ENCODE measurements at places on chromosomes 5 and 9.
A peak's percentile ranks its signal among the peaks of the same experiment; 100 is the strongest.

DNA sequence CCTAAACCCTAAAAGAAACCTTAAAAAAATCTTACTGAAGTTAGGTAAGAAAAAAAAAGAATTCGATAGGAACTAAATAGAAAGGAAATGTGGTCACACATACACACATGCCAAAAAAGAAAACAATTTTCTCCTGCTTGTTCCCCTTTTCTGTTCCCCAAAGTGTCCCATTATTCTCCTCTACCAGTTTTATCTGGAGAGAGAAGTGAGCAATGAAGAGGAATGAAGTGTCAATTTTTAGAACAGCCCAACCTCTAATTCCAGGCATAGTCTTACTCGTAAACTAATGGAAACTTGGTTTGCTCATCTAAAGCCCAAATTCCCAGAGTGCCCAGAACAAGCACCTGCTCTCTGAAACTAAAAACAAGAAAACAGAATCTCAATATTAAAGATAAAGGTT is 26.1 kb downstream of the AP3B1 start:
- no peak for DNase-seq

GRCh38 chr9:38278457-38278856 is 114.0 kb upstream of the ALDH1B1 start:
- DNase-seq: no peak

DNA sequence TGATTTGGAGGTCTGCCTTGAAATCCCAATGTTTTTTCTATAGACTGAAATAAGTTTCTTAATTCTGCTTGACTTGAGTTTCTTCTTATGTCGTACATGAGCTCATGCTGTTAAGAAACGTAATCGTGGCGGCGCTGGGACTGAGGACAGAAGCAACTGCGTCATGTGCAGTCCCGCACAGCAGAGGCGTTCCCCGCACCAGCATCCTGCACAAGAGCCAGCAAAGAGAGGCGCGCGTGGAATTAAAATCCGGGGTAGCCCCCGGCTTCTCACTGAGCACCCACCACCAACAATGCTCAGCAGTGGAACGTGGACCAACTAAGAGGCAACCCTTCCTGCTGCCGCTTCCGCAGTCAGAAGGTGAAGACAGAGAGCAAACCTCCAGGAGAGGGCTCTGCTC is 496.2 kb upstream of the ADAMTS16 start:
- no peak for DNase-seq

DNA sequence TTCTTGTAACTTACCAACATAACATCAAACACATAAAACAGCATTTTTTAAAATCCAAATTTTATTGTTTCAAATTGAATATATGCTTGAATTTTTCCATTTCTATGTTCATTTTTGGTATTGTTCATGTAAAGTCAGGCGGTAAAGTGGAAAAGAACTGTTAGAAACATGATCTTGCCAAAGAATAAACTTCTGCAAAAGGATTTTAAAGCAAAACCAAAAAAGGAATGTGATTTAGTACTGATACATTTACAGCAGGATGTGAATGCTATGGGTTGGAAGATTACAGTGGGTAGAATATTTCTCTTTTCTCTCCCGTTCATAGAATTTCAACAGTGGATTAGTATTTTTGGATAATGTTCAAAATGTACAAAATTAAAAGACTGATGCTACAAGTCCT is 277.2 kb upstream of the MPDZ start:
- no peak for DNase-seq

DNA sequence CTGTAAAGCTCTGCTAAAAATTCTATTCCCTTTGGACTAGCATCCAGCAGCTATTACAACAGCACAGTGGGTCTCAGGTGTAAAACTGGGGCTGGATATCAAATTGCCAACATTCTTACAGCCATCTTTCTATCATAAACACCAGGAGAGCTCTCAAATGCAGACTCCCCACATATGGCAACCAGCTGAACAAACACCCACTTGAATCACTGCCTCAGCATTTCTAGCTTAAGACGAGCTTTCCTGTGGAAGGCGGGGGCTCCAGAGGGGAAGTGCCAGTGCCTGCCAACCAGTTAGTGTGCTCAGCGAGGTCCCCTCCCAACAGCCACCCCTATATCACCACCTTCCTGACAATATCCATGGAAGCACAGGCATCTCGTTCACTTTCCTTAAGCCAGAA is 62.2 kb downstream of the IPPK start:
- DNase-seq: no peak

DNA sequence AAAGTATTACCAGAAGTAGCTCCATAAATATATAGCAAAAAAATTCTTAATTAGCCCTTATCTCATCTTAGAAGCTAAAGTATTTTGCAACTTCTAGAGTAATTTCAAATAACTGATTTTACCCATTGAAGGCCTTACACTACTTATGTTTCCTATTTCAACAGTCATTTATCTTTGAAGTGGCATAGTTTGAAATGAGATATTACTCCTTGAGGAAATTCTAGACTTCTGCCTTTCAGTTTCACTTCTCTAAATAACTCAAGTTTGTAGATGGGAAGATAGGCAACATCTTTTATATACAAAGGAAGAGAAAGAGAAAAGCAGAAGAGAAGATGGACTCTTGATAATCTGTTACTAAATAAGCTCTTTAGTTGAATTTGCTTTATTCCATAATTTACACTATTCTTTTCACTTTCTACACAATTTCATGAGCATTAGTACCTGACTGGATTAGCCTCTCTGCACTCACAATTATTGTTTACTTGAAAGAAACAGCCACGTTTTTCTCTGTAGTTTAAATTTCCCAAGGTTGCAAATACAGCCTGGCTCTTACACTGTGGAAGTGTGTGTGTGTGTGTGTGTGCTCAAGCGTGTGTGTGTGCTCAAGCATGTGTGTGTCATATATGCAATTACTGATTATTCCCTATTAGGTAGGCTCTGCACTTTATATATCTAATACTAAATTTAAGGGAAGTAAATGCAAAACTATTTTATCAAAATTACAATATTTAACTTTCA is 60.6 kb upstream of the EMB start:
- DNase-seq: no peak

DNA sequence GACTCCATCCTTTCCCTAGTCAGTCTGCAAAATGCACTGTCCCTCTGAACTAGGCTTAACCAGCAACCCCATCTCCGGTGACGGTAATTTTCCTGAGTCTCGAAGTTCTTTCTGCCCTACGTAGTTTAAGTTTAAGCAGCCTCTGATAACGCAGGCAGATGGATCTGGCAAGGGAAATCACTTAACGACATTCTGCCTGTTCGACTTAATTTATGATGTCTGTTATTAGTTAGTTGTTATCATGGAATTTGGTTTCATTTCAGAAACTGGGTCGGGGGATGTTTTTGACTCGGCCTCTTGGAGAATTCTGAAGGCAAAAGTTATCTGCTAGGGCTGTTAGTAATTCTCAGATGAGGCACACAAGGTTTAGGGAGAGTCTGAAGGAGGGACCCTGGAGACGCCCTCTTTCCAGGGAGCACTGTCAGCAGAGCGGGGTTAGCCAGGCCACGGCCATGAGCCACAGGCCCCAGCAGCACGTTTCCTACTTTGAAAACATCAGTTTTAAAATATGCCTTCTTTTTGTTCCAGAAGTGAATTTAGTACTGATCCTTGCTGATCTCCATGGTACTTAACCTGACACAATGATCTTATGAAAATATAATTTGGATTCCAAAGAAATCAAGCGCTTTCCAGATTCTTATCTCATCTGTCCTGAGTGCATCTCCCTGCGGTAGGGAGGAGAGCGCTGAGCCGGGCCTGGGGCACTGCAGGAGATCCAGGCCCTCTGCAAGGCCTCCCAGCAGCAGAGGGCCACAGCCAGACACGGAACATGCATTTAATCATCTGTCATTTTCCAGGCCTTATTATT is 171.0 kb upstream of the OTULINL start:
- DNase-seq: no peak

GRCh38 chr9:114046875-114047274 is 31.2 kb downstream of the AMBP start:
- no peak for DNase-seq

DNA sequence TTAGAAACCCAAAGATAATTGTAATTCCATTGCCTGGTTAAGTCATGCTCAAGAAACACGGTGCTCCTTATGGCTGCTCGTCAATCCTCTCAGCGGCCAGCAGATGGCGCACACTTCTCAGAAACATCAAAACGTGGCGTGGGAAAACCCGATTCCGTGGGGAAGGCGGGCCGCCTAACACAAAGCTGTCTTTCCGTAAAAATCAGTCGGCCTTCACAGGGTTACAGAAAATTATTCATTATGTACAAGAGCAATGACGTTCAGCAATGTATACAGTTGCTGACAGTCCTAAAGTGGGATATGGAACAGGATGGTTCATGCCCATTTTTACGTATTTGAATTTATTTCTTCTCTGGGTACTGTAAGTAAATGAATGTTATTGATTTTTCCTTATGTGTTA is 83.5 kb downstream of the PDE4D start:
- DNase-seq: peak; percentile 36

- no peak for DNase-seq
Measured at GRCh38 chr5:34053571-34054399, 10.8 kb upstream of the C1QTNF3 start.

DNA sequence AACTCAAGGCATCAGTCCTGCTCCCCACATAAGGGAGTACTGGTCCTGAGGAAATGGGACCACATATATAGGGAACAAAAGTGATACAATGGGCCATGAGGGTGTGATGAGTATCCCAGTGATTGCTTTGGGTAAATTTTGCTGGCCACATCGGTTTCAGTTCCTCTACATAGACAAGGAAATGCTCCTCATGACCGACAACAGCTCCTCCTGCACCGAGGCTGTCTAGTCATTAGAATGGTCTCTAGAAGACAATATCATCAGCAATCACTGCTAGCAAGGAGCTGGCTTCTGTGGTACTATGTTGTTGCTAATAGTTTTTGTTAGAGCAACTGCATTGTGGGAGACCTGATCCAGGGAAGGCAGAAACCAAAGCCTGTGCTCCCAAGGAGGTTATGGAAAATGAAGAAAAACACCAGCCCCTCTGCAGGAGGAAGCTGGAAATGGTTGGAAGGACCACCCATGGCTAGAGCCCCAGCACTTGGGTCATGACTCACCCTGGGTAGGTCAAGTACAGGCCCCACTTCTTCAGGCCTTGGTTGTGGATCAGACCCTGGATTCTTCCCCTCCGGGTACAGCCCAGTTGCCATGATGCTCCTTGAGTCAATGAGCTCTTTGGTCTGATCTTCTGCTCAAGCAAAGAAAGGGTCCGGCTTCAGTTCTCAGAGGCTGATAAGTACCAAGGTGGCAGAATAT is 3.4 kb upstream of the CTSL start:
- no peak for DNase-seq

DNA sequence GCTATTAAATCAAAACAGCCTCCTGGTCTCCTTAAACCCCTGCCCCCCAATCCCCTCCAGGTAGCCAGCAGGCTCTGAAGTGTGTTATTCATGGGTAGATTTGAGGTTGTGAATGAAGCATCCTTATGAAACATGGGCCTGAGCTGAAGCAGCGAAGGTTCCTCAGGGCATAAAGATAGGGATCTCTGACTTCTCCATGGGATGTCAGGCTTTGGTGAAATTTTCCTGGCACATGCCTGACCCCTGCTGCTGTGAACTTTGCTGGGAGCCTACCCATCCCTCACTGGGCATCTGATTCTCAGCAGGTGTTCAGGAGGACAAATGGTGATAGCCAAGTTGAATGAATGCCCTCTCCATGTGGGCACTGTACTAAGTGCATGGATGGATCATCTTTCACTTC is 250.3 kb downstream of the ASTN2 start:
- no peak for DNase-seq

- no peak for DNase-seq
Measured at GRCh38 chr5:139680368-139681111, 32.4 kb downstream of the CXXC5 start.

- no peak for DNase-seq
Measured at GRCh38 chr9:114829574-114830440, 24.0 kb upstream of the TNFSF15 start.

GRCh38 chr9:125948887-125949596 is 201.9 kb downstream of the PBX3 start:
- DNase-seq: no peak

GRCh38 chr9:125522328-125522725 is 184.7 kb downstream of the MAPKAP1 start:
- no peak for DNase-seq

All from stimulated activated CD8-positive, alpha-beta memory T cell treated with anti-CD3 and anti-CD28 coated beads, Interleukin-12 subunit alpha, Interleukin-12 subunit beta, amount 100 ng/mL, for 1 hour (primary cell).